ENCODE measurements at places on chromosomes 16 and 17.

DNA sequence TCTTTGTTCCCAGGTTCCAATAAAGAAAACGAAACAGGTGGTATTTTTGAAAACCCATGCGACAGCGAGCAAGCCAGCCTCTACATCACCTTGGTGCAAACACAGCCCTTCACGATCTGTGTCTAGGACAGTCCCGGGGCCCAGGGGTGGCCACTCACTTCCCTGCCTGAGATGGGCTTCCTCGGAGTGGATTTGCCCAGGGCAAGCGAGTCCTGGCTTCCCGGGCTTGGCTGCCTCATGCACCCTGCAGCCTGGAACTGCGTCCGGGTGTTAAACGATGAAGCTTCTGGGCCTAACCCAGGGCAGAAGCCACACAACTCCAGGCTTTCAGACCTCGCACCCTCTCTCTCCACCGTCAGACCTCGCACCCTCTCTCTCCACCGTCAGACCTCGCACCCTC is 66.0 kb downstream of the RPH3AL start:
- DNase-seq: no peak

GRCh38 chr16:28554634-28555423 is 1.1 kb downstream of the SGF29 start:
- no peak for DNase-seq

GRCh38 chr16:80940069-80940856 is 66.4 kb downstream of the CMC2 start:
- DNase-seq: no peak

DNA sequence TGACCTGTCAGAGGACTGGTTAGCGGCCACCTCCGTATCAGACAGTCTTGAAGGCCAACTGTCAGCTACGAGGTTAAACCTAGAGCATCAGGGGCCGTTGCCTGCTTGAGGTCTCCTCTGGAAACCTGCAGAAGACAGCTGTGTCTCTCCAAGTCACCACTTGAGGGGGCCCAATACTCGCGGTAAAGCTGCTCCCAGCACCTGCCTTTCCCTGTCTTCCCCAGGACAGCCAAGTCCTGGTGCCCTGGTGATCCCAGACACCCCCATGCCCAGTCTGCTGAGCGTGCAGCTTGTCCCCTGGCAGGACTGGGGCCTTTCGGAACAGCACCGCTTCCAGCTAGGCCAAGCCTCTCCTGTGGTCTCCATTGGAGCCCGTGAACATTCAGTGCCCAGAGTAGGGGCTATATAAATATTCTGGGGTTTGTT is 80.1 kb downstream of the DNAH17 start:
- DNase-seq: peak; percentile 82

- DNase-seq: no peak
Observed at GRCh38 chr16:67668495-67669157, 2.0 kb downstream of the C16orf86 start.

- no peak for DNase-seq
Observed at GRCh38 chr17:969811-970355, 9.7 kb downstream of the NXN start.

DNA sequence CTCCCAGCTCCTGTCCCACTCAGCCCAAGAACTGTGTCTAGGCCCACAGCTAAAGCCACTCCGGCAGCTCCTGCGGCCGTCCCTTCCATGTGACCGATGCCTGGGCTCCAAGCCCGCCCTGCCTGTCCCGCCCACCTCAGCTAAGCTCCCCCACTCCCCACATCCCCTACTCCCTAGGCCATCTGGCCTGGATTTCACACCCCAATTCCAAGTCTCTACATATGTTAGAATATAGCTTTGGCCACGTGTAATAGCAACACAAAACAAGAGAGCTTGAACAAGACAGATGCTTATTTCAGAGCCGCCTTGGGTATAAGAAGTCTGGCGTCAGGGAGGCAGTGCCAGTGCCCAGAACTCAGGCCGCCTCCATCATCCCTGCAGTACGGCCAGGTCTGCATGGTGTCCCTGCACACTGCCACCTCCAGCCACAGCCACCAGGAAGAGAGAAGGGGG is 30.0 kb upstream of the USP22 start:
- no peak for DNase-seq

DNA sequence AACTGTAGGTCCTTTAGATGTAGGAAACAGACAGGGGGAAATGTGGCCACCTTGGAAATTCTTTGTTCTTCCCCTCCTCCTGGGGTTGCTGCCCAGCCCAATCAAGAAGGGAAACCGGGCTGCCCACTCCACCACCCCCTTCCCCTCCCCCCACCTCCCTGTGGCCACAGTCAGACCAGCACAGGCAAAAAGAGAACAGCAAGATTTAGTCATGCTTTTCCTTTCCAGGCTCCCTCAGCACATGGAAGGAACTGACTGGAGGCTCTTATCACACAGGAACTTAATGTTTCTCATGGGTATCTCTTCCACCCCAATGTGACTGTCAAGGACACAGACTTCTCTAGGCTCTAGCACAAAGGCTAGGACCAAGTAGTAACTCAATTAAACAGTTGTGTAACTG is 3.0 kb upstream of the CCL1 start:
- DNase-seq: no peak
